AG20443 (cell line): ENCODE measurements at places on chromosomes 13 and 19.

- DNase-seq = no peak
Observed at GRCh38 chr13:43156916-43157315, 133.5 kb downstream of the DNAJC15 start.

DNA sequence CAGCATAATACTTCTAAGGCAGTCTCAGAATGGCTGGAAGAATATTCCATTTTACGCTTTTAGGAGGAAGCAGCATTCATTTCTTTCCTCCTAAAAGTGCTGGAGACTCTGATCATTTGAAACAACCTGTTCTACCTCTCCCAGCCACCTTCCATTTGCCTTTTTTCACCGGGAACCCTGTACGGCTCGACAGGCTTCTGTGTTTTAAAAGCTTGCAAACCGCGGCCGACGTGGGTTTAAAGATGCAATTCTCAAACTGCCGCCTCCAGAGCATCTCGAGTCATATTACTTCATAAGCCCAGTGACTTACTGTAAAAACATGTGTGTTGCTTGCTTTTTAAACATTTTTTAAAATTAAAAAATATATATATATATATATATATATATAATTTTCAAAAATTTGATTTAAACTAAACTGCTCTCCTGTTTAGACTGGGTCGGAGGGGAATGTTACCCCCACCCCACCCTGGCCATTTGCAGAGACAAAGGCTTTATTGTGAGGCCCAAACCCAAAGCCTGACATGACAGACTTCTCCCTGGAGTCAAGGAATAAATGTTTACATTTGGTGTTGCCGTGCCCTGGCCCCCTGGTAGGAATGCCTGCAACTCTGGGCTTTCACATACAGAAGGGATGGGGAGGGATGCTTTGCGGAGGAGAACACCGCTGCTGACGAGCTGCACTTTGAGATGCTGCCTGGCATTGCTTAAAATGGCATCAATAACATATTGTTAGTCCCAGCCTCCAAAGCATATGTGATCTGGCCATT lies 30.4 kb downstream of the ZNF536 start:
- DNase-seq = no peak

DNA sequence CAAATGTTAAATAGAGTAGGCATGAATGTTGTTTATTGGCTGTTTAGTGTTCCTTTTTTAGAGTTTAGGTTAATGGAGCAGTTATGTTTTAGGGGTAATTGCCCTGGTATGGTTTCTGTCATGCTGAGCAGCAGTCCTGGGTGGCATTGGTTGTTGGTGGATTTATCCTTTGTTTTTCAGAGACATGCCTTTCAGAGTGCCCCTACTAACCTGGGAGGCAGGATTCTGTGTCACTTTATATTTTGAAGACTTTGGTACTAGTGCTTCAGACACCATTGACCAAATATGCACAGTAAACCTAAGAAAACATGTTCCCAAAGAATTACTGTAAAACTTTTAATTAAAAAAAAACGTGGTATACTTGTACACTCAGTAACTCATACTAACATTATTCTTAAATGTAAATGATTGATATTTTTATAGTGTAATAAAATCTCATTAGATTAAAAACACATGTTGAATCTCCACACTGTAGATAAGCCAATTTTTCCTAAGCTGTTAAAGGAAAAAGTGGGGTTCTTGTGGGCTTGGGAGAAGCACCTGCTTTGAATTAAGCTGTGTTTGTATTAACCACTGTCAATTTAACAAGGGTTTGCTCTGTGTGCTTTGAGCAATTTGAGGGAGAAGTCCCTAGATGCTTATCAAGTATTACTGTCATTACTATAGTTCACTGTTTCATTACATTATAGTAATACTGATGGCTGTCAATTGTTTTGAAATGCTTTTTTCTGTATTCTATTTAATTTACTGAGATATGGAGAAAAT lies 133.2 kb downstream of the LMO7 start:
- no peak for DNase-seq

GRCh38 chr13:29454931-29455481 lies 140.5 kb downstream of the SLC7A1 start:
- DNase-seq = no peak

DNA sequence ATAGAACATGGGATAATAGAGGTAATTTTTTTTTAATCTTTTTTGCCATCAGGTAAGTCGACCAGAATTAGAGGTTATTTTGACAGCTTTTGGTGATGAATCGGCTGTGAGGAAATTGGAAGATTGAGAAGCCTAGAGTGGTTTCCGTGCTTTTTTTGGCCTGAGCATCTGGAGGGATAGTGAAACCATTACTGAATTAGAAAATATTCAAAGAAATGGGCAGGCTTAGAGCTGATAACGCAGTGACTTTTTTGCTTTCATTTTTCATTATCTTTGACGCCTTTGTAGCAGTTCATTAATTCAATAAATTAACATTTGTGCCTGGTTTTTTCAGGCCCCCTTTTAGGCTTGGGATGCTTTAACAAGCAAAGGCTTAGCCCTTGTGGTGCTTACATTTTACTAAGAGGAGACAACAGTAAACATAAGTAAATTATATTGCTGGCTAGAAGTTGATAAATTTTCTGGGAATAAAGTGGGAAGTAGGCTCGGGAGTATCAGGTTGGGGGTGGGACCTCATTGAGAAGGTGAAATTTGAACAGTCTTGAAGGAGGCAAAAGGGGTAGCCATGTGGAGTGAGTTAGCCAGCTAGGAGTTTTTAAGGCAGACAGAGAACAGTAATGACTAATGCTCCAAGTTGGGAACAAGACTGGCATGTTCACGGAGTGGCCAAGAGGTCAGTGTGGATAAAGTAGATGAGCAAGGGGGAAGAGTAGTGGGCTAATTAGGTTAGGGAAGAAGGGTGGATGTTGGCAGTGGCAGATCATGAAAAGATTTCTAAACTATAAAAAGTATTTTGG lies 36.5 kb downstream of the GTF2F2 start:
- DNase-seq = no peak

DNA sequence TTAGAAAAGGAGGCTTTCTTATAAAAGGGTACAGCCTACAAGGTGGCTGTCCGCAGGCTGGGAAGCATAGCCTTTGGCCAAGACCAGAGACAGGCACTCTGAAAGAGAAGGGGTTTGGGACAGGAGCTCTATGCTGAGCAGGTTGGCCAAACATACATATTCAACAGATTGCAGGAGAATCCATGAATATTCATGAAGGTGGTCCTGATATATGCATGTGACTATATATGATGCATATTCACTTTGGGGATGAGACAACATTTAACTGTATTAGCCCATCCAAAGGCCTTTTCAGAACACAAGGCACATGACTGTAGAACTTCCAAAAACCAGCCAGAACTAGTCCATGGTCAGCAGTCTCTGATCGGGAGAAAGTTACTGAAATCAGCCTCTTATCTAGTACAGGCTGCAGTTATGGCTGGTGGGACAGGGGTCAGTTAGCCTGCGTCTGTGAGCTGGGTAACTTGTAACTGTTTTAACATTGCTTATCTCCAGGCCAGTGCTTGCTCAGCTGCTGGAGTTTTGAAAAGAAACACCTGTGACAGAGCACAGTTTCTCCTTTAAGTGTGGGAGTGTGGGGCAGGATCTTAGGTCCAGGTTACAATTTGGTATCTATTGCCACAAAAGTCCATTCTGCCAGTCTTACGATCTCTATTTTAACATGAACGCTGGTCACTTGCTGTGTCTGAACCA lies 924.2 kb downstream of the UQCRFS1 start:
- DNase-seq = no peak

DNA sequence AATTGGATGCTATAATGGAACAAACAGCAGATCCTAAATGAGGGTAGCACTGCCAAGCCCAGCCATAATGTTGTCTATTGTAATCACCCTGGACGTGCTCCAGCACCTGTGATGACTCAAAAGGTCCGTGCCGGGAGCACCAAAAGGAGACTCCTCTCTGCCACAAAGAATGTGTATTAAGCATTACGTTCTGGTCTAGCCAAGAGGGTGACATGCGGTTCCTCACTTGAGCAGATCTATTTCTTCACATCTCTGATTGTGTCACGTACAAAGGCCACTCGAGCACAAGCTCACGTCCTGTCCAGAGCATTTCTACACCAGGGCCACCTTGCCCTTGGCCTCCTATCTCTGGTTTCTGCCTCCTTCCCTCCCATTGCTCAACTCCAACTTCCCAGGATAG lies 219.9 kb upstream of the IRS2 start:
- peak; percentile 27 for DNase-seq

DNA sequence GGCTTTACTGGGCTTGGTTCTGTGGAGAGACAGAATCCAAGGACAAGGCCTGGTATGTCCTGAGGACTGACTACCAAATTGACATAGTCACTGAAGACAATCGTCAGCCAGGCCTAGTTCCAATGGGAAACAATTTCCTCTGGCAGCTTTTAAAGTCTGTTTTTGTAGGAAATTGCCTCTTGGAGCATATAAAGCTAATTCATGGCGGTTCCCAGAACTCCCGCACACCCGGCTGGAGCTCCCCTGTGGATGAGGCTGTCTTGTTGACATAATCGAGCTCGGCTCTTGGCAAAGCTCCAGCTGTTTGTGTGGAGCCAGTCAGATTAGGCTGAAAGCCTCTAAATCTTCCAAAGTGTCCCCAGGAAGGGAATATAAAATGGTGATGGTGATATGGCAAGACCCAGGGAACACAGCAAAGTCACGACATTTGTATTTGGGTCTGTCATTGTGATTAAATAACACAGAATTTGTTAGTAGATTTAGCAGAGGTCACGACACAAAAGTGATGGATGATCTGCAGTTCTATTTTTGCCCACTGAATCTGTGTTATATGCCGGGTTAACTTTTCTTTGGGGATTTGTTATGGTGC lies 395.0 kb downstream of the PCDH9 start:
- DNase-seq = no peak

DNA sequence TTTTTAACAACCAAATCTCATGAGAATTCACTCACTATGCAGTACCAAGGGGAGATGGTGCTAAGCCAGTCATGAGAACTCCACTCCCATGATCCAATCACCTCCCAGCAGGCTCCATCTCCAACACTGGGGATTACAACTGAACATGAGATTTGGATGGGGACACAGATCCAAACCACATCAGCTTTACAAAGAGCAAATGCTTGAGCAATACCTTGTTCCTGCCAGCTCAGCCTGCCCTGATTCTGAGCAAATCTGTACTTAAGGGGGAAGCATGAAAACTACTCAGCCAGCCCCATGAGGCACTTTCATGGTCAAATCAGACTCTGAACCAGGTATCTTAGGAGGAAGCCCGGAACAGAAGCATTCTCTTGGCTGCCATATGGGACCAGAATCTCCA lies 259.9 kb downstream of the TBC1D4 start:
- DNase-seq = peak; percentile 37

- no peak for DNase-seq
Observed at GRCh38 chr13:67588607-67589006, 358.5 kb upstream of the PCDH9 start.
